ENCODE measurements at places on chromosomes 11 and 22. TPM values are rescaled to one million over a fixed set of nuclear protein-coding genes. Genes with fewer than 3 reads are reported as not detected.
A peak's percentile ranks its signal among the peaks of the same experiment; 100 is the strongest.

Gene OAF
- total RNA-seq, result 3.4 TPM

Gene RPS13
- total RNA-seq, result 944 TPM

DNA sequence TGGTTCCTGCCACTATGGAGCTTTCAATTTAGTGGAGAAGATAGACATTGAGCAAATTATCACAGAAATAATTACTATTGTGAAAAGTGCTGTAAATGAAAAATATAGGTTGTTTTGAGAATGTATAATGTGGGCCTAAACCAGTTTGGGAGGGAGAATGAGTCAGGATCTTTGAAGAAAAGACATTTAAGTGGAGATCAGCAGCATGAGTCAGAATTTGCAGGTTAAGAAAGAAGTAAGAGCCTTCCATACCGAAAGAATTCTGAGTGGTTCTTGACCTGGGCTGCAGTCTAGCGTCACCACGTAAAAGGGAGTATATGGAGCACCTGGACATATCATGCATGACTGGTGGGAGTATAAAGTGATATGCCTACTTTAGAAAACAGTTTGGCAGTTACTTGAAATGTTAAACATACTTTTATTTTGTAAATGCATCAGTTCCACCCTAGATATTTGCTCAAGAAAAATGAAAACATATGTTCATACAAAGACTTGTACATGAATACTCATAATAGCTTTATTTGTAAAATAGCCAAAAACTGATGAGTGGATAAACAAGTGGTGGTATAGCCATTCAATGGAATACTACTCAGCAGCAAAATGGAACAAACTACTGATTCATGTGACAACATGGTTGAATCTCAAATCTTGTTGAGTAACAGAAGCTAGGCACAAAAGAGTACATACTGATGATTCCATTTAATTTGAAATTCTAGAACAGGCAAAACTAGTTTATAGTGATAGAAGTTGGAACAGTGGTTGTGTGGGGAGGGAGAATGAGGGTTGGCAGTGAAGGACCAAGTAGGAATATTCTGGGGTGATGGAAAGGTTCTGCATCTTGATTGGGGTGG, 99.2 kb downstream of the STIM1 start:
- peak overlapping the region; percentile 1 for H3K4me3 ChIP-seq
- no peaks in the 10 kb centered on the region for H3K27me3 ChIP-seq
- DNase-seq, result no peak
- H3K4me1 ChIP-seq, result peaks cover 86% of the 10 kb centered on the region
- H3K27ac ChIP-seq, result peak overlapping the region; percentile 54

GRCh38 chr11:123301696-123302400, 106.8 kb upstream of the CLMP start:
- H3K27ac ChIP-seq, result peak overlapping the region; percentile 73
- H3K4me3 ChIP-seq, result peak overlapping the region; percentile 45
- peaks cover 47% of the 10 kb centered on the region for H3K4me1 ChIP-seq
- peak; percentile 68 for DNase-seq
- H3K36me3 ChIP-seq, result no peaks in the 10 kb centered on the region

DNA sequence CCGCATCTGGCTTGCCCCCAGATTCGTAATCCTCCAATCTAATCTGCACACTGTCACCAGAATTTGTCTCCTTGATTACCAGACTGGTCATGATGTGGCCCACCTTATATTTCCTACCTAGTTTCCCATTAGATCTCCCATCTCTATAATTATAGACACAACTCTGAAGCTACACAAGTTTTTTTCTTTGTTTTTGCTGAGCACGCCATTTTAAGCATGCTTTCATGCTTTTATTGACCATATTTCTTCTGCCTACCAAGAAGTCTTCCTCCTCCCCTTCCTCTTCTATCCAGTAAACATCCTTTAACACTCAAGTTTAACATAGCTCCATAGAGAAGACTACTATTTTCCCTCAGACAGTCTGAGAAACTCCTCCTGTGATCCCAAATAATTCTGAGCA, 24.3 kb upstream of the DEPDC7 start:
- peaks cover 33% of the 10 kb centered on the region for H3K27me3 ChIP-seq
- H3K36me3 ChIP-seq, result no peaks in the 10 kb centered on the region
- DNase-seq, result no peak
- H3K4me1 ChIP-seq, result no peaks in the 10 kb centered on the region

GRCh38 chr11:126392633-126393013, 37.1 kb downstream of the ST3GAL4 start:
- no peak for DNase-seq
- peaks cover 5% of the 10 kb centered on the region for H3K4me1 ChIP-seq
- H3K27me3 ChIP-seq, result no peaks in the 10 kb centered on the region
- no peak overlapping the region for H3K4me3 ChIP-seq
- no peaks in the 10 kb centered on the region for H3K36me3 ChIP-seq
- no peak overlapping the region for H3K27ac ChIP-seq

- DNase-seq, result no peak
- H3K4me1 ChIP-seq, result no peaks in the 10 kb centered on the region
- no peaks in the 10 kb centered on the region for H3K36me3 ChIP-seq
- H3K27me3 ChIP-seq, result no peaks in the 10 kb centered on the region
- no peak overlapping the region for H3K27ac ChIP-seq
- H3K4me3 ChIP-seq, result no peak overlapping the region
Observed at GRCh38 chr11:120651396-120651795, 139.8 kb downstream of the GRIK4 start.

GRCh38 chr11:112085822-112086421, 634 bp downstream of the TIMM8B start:
- H3K36me3 ChIP-seq, result peaks cover 70% of the 10 kb centered on the region
- H3K27me3 ChIP-seq, result no peaks in the 10 kb centered on the region
- peak; percentile 51 for DNase-seq
- H3K27ac ChIP-seq, result peak overlapping the region; percentile 94
- peak overlapping the region; percentile 97 for H3K4me3 ChIP-seq

DNA sequence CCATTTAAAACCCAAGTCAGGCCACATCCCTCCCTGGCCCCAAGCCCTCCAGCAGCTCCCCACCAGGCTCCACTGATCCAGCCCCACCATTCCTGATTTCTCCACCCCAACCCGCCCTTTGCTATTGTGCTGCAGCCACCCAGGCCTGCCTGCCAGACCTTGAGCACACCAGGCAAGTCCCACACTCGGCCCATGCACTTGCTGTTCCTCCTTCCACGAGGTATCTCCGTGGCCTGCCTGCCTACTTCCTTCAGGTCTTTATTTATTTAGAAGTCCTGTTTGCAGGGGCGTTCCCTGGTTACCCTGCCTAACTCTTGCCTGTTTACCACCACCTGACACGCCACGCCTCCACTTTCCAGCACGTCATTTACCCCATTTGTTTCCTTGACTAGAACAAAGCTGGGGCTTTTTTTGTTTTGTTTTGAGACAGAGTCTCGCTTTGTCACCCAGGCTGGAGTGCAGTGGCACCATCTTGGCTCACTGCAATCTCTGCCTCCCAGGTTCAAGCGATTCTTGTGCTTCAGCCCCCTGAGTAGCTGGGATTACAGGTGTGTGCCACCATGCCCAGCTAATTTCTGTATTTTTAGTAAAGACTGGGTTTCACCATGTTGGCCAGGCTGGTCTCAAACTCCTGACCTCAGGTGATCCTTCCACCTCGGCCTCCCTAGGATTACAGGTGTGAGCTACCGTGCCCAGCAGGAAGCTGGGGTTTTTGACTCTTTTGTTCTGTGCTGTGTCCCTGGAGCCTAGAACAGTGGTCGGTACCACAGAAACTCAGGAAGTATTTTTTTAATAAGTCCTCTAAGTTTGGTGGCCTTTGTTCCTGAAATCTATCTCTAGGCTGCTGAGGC, 6.7 kb downstream of the CENPM start:
- no peaks in the 10 kb centered on the region for H3K27me3 ChIP-seq
- H3K4me3 ChIP-seq, result peak overlapping the region; percentile 70
- peak; percentile 97 for DNase-seq
- peaks cover 63% of the 10 kb centered on the region for H3K36me3 ChIP-seq
- peaks cover 52% of the 10 kb centered on the region for H3K4me1 ChIP-seq
- H3K27ac ChIP-seq, result peak overlapping the region; percentile 99
